Stimulated activated effector memory CD8-positive, alpha-beta T cell treated with anti-CD3 and anti-CD28 coated beads, Interleukin-12 subunit alpha, Interleukin-12 subunit beta, amount 100 ng/mL, for 72 hours (primary cell): ENCODE measurements at places on chromosomes 3 and 15.

DNA sequence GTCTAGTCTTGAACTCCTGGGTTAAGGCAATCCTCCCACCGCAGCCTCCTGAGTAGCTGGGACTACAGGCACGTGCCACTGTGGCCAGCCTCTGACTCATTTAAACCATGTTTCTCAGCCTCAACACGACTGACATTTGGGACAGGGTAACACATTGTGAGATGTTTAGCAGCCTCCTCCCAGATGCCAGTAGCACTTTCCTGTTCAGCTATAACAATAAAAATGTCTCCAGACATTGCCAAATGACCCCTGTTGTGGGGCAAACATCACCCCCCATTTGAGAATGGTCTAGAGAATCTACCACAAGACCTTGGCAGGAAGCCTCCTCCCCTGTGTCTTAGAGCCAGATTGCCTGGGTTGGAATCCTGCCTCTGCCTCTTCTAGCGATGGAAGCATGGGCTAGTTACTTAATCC, 8.4 kb downstream of the TMEM40 start:
- peak; percentile 7 for DNase-seq

GRCh38 chr3:84125201-84125721, 833.5 kb upstream of the CADM2 start:
- no peak for DNase-seq

DNA sequence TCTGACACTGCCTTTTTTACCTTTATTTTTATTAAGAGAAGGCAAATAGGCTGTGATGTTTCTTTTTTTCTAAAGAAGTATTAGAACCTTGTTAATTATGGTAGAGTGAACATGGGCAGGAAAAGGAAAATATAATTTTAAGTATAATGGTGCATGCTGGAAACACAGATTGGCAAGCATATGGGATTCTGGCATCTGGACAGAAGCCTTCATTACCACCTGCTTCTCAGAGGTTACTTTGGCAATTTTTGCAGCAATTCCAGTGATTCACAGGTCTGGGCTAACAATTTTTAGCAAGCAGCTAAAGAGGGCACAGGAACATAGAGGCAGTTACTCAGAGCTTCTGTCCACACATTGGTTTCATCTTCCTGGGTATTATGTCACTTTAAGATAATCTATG, 258.3 kb downstream of the DIPK2A start:
- DNase-seq: no peak

- DNase-seq: no peak
Observed at GRCh38 chr15:37058316-37058985, 41.9 kb downstream of the MEIS2 start.

DNA sequence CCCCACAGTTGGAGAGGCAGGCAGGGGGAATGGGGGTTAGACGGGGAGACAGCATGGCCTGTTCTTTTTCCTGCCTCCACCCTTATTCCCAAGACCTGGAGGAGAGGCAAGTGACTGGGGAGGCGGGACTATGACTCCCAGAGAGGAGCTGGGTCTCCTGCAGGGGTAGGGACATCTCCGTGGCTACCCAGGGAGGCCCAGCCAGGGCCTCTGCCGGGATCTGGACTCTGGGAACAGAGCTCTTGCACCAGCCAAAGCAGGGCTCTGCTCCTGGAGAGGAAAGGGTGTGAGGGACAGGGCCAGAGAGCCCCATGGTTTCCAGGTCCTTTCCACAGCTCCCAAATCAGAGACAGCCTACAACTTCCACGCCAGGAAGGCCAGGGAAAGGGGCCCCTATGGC, 22.8 kb downstream of the CFAP100 start:
- DNase-seq: no peak

DNA sequence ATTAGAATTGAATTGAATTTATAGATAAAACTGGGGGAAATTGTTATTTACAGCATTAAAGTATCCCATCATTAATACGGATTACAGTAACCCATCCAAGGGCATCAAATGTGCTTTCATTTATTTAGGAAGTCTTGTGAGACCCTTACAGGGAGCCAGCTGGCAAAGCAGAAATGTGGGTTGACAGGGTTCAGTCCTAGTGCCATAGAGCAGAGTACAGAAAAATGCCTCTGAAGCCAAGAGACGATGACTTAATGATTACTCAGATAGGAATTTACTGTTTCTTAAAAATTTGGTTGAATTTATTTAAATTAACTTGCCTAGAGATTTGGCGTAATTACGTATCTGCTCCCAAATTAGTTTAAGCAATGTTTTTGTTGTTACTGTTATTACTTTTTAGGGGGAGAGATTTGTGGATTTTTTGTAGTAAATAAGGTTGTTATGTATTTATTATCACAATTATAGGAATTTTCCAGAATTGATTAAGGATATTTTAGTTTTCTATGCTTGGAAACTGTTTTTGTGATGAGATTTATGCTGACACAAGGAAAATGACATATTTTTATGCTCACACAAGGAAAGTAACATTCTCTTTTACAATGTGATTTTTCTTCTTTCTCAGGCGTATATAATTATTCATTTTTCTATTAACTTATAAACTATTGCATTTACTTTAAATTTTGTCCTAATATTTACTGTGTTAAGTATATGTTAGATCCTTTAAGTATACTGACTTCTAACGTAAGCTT, 152.0 kb downstream of the EPHA6 start:
- DNase-seq: no peak

GRCh38 chr15:82060817-82061216, 15.0 kb upstream of the MEX3B start:
- no peak for DNase-seq

DNA sequence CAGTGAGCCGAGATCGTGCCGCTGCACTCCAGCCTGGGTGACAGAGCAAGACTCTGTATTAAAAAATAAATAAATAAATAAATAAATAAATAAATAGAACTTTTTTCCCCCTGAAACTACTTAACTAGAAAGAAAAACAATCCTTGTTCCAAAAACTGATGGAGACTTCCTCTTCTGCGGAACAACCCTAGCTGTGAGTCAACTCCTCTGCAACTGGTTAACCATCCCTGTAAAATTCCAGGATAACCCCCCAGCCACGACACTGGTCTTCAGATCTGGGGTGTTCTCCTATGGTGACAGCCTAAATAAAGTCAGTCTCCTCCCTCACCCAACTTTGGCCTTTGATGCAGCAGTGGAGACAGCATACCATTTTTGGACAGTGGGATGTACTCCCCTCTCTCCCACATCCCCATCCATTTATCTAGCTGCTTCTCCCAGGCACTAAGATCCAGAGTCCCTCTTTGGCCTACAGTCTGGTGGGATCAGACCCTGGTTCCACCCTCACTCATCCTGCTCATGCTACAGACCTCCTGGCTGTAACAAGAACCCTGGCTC, 352.6 kb downstream of the OCA2 start:
- DNase-seq: no peak

DNA sequence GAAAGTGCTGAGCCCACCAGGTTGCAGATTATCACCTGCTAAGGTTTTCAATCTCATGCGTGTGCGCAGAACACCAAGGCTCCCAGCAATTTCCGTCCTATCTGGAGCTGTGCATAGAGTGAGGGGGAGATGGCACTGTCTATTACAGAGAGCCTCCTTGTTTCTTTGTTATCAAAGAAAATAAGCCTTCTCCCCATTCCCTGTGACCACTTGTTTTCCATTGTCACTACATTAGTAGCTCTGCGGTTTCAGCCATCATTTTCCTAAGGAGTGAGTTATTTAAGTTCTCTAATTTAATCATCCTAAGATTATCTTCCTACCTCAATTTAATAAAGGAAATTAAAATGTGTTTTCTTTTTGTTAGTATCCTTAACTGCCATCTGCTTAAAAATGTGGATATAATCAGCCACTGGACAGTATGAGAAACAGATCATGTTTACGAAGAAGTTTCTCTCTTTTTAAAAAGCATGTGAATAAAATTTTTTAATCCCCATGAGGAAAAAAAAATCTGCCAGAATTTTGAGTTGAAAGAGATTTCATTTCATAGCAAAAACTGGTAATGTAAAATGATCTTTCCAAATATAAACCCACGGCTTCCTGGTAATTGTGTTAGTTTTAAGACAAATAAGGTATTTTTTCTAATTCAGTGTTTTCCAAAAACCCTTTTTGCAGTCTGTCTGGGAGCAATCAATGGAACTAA, 172.3 kb upstream of the UBE2E1 start:
- no peak for DNase-seq

DNA sequence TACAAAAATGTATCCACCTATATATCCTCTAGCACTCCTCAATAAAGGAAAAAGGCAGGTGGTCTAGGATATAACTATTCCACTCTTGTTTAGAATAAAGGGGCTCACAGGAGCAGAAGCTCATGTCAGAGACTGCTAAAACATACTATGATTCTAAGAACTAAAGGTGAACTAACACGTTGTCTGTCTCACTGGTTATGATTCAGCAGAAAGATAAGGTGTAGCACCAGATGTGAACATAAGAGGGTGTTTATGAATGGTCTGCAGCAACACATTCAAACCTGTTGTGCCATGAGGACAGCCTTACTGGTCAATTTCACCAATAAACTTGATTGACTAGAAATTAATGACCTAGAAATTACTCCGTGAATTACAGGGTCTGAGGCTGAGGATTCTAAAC, 4.6 kb downstream of the PEX11A start:
- DNase-seq: no peak

- no peak for DNase-seq
Observed at GRCh38 chr3:100525753-100526612, 33.6 kb downstream of the TMEM45A start.

- no peak for DNase-seq
Observed at GRCh38 chr3:134427400-134428111, 53.3 kb upstream of the AMOTL2 start.

DNA sequence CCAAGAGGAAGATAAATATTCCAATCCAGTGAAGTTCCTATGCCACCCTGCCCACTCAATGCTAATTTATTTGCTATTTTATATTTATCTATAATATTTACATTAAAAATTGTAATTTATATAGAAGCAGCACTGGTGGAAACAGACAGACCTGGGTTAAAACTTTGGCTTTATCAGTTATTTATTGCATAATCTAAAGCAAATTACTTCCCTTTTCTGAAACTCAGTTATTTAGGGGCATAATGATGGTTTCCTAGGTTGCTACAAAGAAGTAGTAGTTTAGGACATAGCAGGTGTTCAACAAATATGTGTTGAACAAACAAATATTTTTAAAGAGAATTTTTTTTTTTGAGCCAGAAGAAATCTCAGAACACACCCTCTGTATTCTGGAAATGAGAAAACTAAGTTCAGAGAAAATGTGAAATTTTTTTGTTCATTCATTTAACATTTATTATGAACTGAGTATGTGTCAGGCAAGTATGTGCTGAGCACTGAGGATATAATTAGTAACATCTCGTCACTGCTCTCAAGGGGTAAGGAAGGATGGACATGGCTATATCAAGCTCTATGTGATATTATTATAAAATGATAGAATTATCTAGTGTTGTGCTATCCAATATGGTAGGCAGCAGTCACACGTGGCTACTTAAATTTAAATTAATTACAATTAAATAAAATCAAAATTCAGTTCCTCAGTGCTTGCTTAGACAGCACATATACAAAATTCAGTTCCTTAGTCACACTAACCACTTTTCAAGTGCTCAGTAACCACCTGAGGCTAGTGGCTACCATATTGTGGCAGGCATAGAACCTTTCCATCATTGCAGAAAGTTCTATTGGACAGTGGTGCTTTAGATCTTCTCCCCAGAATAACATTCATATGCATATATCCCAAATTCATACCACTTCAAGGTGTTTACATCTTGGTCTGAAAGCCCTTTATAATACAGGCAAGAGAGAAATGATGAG, 7.0 kb upstream of the UBE2Q2 start:
- DNase-seq: no peak

GRCh38 chr3:149599236-149599635, 58.6 kb downstream of the WWTR1 start:
- DNase-seq: no peak

DNA sequence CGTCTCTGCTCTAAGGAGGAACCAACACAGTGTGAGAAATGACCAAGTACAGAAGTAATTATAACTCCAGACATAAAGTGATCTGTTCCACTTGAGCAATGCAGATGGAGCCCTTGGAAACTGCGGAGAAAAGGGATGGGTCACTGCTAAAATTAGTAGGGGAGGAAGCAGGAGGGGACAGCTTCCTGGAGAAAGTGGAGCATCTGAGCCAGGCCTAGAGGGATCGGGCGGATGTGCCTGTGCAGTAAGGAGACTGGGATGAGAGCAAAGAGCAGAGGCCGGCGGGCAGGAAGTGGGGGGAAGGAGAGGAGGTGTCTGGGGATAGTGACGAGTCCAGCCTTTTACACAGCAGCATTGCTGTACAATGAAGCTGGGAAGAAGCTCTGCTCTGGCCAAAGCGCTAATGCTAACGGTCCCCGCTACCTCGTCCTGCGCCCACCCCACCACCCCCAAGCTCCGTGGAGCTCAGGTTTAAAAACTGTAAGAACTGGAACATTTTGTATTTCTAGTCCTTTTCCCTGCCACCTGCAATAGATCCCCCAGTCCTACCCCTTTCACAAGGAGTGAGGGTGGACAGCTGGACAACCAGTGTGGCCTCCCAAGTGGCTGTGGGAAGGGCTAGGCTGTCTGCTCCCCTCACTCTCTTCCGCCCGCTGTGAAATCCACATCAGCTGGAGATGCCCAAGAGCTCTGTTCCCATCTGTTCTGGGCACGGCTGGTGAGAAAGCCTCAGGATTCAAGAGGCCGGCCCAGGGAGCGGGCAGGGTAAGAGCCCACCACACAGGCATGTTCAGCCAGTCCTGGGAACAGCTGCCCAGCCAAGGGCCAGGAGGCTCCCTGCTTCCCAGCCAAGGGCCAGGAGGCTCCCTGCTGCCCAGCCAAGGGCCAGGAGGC, 53.0 kb upstream of the HES1 start:
- DNase-seq: no peak

DNA sequence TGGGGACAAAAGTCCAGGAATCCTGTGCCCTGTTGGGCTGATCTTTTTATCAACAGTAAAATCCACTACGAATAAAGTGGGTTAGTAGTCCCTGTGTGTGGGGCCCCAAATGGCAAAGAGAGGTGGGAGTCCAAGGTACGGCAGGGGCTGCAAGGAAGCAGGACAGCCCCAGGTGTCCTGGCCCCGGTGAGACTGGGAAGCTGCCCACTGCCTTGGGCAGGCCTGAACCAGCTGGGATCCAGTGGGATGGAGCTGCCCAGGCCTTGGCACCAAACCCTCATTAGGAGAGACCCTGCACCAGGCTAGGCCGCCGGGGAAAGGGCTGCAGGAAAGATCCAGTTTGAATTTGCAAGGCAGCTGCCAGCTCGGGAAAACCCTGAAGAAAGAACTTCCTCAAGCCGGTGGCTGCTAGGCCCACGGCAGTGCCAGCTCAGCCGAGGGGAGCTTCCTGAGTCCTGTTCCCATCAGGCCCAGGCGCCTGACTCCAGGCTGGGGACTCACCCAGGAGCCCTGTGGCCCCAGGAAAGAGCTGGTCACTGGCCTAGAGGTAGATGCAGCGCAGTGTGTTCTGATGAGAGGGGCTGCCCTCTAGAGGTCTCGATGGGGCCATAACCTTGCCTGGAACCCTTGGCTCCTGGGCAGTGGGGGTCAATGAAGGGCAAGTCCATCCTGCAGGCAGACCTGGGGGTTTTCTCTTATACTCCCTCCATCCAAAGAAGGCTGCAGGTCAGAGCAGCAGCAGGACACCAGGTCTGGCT, 14.4 kb upstream of the GNAI2 start:
- DNase-seq: no peak

DNA sequence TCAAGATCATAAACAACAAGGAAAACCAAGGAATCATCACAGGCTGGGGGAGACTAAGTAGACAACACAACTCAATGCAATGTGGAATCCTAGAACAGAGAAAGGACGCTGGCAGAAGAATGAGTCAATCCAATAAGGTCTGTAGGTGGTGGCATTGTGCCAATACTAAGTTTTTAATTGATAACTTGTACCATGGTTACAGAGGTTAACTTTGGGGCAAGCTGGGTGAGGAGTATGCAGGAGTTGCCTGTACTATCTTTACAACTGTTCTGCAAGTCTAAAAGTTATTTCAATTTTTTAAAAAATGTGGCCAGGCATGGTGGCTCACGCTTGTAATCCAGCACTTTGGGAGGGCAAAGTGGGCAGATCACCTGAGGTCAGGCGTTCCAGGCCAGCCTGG, 46.2 kb downstream of the RORA start:
- no peak for DNase-seq
